ENCODE measurements at places on chromosomes 7 and 10.

DNA sequence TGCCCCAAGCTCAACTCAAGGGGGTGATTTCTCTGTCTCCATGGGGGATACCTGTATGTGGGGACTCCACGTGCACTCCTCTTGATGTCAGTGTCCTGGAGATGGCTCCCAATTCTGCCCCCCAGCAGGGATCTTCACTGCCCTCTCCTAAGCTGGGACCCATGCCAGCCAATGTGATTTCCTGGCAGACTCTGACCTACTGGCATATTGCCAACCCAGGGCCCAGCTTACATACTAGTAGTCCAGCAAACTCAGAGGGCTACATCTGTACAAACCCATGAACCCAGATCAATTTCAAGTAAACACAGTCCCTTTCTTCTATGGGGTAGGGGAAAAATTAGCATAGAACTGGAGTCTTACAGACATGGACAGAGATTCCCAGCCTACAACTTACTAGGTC lies 26.2 kb upstream of the BMPR1A start:
- no peak for DNase-seq

- DNase-seq: peak; percentile 66
Observed at GRCh38 chr10:133039107-133039802, 48.5 kb upstream of the ADGRA1 start.

DNA sequence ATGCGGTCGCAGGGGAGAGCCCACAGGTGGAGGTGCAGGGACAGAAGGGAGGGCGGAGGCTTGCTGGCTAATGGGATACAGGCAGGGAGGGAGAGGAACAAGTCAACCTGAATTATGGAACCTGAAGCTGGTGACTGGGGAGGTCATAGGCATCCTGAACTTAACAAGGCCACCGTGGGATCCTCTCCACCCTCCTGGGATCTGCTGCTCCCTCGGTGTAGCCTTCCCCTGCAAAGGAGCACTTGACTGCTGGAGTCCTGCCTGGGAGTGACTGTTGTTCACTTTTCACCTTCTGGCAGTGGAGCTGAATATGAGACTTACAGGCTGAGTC lies 223.1 kb downstream of the GFRA1 start:
- peak; percentile 1 for DNase-seq

- DNase-seq: peak; percentile 91
Observed at GRCh38 chr7:85186083-85186520, 754 bp downstream of the SEMA3D start.

DNA sequence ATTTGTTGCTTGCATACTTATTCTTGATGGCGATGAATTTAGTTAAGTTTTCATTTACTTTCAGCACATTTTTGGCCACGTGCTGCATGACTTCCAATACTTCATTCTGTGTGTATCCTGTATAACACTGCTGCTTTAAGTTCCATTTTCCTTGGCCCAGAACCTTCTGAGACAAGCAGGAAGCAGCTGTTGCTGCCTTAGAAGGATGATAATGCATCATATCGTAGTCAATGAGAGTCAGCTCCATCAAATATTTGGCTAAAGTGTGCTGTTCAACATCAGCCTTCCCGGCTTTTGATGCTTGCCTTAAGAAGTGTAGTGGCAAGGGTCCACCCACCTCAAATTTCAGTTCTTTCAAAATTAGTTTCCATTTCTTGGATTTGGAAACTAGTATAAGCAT lies 59.2 kb upstream of the GLCCI1 start:
- no peak for DNase-seq

DNA sequence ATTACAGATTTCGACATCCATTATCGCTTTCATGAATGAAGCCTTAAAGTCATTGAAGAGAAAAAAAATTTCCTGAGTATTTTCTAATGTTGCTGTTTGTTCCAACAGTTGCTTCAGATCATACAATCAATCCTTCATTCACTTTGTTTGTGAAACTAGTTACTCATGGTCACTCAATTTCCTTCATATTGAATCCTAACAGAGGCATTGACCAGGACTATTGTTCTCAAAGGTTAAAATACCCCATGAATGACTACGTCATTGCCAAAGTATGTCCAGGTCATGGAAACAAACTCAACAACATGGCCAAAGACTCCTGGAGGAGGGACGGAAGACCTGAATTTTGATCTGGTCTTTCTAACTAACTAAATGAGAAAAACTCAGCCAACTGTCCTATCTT lies 54.0 kb upstream of the ABCB5 start:
- no peak for DNase-seq

DNA sequence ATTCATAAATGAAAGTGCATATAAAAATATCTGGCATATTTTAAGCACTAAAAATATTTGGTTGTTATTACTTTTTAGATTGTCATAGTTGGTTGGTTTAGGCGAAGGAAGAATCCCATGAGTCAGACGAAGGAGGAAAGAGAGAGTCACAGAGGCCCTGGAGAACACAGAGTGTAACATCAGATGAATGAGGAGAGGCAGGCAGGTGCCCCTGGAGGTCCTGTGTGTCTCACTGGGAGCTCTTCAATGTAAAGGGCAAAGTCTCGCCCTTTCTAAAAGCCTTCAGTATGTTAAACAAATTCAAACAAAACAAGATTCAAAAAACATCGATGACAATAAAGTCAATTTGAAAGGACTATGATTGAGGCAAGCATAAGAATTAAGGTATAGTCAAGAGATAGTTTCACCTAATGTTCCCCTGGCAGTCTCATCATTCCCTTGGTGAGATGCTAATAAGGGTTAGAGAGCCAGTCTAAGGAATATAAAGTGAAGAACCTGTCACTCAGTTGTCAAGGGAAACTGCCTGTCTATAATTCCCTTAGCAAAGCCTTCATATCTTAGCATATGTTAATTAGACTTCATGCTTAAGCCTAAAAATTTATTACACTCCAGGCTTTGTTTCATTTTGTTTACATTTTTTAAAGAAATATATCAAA lies 194.3 kb downstream of the TPK1 start:
- DNase-seq: no peak

DNA sequence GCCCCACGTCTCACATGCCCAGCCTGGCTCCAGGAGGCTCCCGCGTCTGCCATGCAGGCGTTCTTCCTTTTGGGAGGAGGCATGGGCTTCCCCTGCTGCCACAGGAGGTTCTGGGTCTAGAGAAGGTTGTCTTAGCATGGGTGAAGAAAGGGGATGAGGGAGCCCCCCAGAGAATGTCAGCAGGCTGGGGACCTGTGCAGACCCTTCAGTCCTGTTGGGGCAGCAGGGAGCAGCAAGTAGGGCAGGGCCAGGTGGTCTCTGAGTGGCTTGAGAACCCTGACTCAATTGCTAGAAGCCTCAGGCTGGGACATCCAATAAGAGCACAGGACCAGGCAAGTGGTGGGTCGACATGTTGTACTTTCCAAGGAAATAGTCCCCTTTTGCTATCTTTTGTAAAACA lies 34.4 kb upstream of the ADCYAP1R1 start:
- no peak for DNase-seq

- DNase-seq: peak; percentile 18
Observed at GRCh38 chr7:12458520-12459131, 55.0 kb upstream of the VWDE start.

DNA sequence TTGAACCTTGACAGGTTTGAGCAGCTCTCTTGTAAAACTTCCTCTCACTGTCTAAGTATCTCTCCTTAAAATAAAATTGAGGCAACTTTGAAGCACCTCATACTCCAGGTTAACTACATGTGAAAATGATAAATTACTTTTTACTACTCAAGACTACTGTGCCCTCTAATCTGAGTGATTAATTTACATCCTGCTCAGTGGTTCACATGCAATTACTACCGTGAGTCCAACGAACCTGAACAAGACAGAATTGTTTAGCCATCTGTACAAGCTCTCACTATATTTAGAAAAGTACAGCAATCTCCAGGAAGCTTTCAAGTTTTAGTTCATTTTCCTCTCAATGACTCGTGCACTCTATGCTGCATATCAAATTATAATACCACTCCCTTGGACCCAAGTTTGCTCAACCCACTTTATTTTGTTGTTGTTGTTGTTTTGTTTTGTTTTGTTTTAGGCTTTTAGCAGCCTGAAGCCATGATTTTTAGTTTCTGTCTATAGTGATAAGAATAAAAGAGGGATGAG lies 21.2 kb downstream of the PDE1C start:
- DNase-seq: no peak

DNA sequence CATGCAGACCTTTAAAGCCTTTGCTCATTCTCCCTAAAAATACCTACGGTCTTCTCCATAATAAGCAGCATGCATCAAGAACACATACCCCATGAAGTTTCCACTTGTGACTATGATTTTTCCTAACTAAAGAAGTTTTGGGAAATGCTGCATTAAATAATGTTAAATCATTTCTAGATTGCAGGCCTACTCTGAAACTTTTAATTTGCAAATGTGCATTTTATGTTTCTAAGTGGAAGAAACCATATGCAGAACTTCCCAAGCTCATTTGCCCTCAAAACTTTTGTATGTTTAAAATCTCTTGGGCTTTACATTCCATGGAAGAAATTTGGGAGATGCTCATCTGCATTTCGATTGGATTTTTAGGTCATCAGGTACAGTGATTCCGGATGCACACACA lies 63.6 kb downstream of the ITGB8 start:
- DNase-seq: no peak

GRCh38 chr7:140327261-140327661 lies 71.1 kb downstream of the SLC37A3 start:
- no peak for DNase-seq

DNA sequence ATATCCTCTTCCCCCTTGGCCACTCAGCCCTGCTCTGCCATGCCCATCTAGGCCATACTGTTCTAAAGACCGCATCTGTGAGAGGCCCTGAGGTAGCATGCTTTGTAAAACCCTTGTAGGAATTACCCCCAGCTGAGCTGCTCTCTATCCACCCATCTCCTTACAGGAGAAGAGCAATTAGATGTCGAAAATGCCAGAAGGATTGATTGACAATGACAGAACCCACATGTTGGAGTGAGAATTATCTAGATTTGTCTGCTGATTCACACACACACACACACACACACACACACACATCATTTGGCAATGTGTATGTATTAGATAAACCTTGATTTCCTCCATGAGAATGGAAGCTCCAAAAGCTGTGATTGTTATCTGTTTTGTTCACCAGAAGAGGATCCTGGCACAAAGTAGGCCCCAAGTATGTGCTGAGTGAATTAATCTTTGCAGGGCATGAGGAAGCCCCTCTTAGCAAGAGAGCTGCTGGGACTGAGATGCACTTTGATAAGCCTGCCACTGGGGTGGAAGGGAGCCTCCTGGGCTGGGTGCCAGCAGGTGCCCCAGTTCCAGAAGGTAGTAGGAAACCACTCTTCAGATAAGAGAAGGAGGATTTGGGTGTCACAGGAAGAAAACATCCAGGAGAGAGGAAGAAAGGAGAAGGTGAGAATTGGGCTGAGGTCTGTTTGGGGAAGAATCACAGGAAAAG lies 187.5 kb upstream of the ADO start:
- no peak for DNase-seq
